Activated T-cell treated with anti-CD3 and anti-CD28 coated beads, Interleukin-2, amount 50 U/mL, for 4 hours (primary cell): ENCODE measurements at places on chromosomes 1 and 21. TPM values are rescaled to one million over a fixed set of nuclear protein-coding genes. Genes with fewer than 3 reads are reported as not detected.

DNA sequence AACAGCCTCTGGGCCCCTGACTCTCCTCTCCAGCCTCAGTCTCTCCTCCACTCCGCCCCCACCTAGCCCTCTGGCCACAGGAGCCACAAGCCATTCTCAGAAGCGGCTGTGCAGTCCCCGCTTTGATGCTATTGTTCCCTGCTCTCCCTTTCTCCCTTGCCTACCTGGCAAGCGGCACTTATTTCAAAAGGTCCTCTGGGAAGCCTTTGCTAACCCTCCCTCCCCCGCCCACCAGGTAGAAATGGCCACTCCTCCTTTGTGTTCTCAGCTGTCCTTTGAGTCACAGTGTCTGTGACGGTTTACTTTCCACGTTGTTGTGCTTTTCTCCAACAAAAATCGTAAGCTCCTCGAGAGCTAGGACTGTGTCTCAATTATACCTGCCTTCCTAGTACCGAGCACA lies 338.4 kb upstream of the PROX1 start:
- DNase-seq = no peak

GRCh38 chr1:234619794-234620247 lies 9.8 kb upstream of the IRF2BP2 start:
- no peak for DNase-seq

DNA sequence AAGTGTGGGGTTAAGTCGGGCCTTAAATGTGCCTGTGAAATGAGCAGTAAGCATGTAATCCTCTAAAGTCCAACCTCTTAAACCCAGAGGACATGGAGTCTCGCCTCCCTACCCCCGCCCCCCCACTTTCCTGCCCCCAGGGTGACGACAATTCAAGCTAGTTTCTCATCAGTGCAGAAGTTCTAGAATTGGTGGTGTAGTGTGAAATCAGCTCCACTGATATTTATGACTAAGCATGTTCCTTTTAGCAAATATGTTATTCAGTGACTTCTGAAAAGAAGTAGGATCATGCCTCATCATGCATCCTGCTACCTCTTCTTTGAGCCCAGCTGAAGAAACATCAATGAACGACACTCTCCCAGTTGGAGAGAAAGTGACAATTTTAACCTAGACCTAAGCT lies 2.6 kb upstream of the ABCB10 start:
- no peak for DNase-seq

DNA sequence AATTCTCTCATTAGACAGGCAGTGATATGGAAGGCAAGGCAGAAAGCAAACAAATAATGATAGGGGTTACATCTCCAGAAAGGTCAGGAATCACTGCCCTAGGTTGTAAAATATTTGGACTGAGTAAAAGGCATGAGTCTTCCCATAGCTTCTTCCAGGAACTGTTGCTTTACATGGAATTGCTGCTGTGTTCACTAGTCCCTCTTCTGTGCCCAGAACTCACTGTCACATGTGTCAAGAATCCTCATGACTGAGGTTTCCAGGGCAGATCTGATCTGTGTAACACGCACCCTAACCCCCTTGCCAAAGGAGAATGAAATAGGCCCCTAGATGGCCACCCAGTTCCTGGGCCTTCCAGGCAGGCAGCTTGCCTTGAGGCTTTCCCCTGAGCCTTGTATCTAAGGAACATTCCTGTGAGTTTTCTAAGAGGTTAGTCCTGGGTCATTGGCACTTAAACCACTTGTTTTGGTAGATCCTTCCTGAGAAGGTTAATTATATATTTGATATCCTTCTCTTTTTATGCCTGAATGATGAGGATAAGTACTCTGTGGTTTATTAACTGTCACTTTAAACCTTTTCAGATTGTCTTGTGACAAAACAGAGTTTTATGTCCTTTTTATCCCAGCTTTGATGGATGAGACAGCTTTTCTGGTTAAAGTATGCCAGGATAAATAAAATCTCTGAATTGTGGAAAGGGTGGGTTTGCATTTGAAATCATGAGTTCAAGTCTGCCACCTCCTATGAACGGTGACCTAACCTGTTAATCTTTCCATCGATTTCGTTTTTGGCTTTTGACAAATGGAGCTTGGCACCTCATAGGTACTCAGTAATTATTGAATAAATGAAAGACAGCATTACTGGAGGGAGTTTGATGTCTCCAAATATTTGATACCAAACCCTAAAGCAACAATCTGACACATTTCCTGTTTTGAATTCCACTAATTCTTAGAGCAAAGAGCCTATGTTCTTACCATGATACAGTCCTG lies 163.3 kb downstream of the DHRS3 start:
- no peak for DNase-seq

GRCh38 chr1:34930702-34931071 lies 1.2 kb upstream of the DLGAP3 start:
- no peak for DNase-seq

DNA sequence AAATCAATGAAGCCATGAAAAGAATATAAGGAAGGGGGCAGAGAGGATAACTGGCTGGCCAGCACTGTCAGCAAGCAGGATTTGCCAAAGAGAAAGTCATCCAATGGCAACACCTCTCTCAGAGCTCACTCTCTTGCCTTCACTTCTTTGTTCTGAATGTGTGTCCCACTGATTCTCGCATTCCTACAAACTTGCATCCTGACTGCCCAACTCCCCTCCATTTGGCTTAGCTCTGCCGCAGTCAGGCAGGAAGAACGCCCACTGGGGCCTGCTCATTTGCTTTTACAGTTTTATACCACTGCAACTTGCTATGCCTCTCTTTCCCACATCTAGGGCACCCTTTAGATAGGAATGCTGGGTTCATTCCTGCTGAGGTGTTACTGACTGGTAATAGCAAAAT lies 364.2 kb upstream of the ST6GALNAC5 start:
- DNase-seq = no peak

Gene SAMD13
- total RNA-seq = not detected

- no peak for DNase-seq
Measured at GRCh38 chr1:243806310-243806709, 43.7 kb downstream of the AKT3 start.

Gene CLDN19
- not detected for total RNA-seq

DNA sequence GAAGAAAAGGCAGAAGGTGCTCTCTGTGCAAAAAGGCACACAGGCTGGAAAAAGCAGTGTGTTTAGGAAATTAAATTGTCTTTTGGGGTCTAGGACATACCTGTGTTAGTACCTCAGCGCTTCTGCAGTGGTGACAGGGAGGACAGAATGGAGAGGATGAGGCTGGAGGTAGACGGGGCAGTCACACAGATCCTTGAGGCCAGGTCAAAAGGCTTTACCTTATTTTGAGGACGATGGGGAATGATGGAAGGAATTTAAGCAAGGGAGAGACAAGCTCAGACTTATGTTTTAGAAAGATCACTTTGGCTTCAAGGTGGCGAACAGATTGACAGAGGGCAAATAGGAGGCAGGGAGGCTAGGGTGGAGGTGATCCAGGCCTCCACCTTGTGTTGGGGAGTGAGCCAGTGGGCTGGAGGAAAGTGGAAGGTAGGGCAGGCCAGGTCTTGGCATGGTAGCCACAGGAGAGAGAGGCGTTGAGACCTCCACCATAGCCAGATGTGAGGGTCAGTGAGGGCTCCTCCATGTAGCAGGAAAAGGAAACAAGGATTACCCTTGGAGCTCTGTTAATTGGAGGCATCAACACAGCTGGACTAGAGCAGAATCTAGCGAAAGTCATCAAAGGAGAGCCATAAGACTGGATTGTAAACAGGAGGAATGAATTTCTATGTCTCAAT lies 4.2 kb downstream of the CYP4B1 start:
- DNase-seq = no peak

Gene GNAT2
- 0.24 TPM for total RNA-seq

Gene PALMD
- total RNA-seq = not detected

DNA sequence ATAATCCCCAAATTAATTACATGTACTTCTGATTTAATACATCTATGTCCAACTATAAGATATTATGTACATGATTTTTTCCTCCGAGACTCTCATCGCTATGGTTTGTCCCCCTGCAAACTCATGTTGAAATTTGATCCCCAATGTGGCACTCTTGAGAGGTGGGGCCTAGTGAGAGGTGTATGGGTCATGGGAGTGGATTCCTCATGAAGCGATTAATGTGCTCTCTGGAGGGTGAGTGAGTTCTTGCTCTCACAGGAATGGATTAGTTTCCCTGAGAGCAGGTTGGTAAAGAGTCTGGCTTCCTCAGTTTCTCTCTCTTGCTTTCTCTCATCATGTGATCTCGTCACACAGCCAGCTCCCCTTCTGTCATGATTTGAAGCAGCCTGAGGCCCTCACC lies 16.1 kb downstream of the HSF2BP start:
- DNase-seq = no peak

DNA sequence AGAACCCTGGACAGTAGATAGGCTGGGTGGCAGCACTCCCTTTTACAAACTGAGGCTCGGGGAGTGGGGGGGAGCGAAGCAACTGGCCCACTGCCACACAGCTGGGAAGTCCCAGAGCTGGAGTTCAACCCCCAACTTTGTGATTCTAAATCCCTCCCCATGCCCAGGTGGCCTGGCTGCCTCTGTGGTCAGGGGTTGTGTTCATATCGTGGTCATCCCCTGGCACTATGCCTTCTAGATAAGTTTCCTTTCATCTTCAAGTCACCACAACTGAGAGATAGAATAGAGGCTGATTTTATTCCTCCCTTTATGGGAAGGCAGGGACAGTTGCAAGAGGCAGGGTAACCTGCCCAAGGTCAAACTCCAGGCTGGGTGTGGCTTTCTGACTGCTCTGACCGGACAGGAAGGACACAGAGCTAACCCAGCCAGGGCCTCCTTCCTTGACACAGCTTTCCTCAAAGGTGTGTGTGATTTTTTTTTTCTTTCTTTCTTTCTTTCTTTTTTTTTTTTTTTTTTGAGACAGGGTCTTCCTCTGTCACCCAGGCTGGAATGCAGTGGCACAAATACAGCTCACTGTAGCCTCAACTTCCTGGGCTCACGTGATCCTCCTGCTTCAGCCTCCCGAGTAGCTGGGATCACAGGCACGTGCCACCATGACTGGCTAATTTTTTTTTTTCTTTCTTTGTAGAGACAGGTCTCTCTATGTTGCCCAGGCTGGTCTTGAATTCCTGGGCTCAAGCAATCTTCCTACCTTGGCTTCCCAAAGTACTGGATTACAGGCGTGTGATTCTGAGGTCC lies 18.4 kb upstream of the TNFRSF1B start:
- DNase-seq = no peak

- DNase-seq = no peak
Measured at GRCh38 chr1:29305943-29306342, 69.6 kb downstream of the PTPRU start.

Gene COL18A1
- total RNA-seq = 15.0 TPM

Gene CD101
- 1.2 TPM for total RNA-seq

GRCh38 chr1:181148636-181149035 lies 60.1 kb downstream of the IER5 start:
- DNase-seq = no peak

Gene MAP3K6
- 4.8 TPM for total RNA-seq

DNA sequence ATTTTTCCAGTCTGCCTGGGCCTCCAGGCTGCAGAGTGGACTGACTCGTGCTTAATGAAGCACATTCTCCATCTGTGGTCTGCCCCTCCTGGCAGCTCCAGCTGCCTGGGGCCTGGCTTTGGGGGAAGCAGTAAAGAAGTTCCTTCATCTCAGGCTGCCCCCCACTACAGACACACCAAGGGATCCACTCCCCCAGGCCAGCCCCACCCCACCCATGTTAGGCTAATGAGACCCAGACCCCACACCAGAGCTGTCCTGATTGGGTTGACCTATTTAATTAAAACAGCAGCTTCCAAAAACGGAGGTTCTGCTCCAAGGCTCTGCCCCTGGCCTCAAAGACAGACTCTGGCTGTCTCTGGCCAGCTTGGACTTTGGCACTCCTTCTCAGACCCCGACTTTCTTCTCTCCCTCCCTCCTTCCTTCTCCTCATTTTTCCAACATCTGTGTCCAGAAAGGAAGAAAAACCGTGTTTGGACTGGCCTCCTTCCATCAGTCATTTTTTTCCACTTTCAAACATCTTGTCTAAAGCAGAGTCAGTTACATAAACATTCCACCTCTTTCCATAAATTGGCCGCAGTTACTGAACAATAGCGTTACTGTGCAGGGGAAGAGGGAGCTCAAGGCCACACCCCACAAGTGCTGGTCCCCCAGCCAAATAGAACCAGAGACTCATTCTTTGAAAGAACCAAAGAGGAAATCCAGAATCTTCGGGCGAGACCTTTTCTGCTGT lies 29.7 kb downstream of the SERTAD4 start:
- DNase-seq = no peak

Gene CYP4Z1
- not detected for total RNA-seq

DNA sequence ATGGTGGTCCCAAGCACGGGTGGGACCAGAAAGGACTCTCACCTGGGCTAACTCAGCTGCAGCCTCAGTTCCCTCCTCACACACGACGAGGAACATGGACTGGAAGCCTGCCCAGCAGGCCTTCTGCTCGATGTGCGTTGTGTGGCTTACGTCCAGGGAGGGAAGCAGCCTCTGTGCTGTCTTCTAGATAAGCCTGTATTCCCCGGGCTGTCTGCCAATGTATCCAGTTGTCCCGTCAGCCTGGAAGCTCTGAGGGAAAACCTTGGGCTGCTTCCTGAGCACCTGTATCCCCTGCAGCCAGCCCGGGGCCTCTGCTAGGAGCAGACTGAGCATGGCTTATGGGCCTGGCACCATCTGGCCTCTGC lies 10.5 kb downstream of the PCSK9 start:
- no peak for DNase-seq

Gene S100A5
- 0.74 TPM for total RNA-seq

GRCh38 chr1:183590244-183591191 lies at the start of gene NCF2:
Gene NCF2 (minus strand): TSS chr1:183590459. CDS start chr1:183590329, 130 bp downstream.
- no peak for DNase-seq

GRCh38 chr1:32748926-32749325 lies 46.4 kb upstream of the SYNC start:
- DNase-seq = no peak

Gene COL6A1
- total RNA-seq = 3.6 TPM

- no peak for DNase-seq
Measured at GRCh38 chr1:224160171-224160682, 22.8 kb upstream of the DEGS1 start.

DNA sequence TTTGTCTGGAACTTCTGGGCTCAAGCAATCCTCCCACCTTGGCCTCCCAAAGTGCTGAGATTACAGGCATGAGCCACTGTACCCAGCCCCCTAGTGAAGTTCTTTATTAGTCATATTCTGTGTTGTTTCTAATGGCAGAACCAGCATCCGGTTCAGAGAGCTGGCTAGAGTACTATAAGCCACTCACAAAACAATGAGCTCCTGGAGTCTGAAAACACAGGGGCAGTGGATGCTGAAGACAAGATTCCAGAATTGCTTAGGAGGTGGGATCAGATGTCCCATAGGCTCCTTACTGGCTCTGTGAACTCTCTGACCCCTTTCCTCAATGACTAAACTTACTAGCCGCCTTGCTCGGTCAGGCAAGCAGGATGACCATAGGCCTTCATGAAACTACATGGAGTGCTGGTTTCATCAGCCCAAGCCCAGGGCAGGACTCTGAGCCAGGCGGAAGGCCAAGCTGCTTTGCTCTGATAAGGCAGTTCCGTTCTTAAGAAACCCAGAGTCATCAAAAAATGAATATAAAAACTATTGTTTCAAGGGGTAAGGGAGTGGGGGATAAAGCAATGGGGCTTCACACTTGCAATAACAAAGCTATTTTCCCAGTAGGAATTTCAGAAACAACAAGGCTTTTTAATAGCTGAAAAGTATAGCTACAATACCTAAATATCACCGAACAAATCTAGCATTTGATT lies 8.1 kb downstream of the MTHFR start:
- DNase-seq = no peak

- DNase-seq = no peak
Measured at GRCh38 chr1:107362468-107363140, 221.8 kb downstream of the NTNG1 start.
